ENCODE measurements at places on chromosomes 6 and 20.
A peak's percentile ranks its signal among the peaks of the same experiment; 100 is the strongest.

DNA sequence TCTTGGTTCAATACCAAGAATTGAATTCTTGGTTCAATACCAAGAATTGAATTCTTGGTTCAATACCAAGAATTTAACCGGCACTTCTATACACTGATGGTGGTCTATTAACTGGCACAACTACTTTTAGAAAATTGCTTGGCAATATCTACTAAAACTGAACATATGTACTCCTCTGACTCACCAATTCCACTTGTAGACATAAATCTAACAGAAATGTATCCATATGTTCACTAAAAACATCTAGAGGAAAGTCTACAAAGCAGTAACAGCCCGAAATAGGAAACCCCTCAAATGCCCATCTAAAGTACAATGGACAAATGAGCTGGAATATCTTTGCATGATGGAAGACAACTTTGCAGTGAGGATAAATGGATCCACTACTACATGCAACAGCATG lies 71.9 kb downstream of the KIF16B start:
- DNase-seq, result no peak

- no peak for DNase-seq
These were observed 15.8 kb downstream of the MAN1A1 start for GRCh38 chr6:119333707-119334295.

- no peak for DNase-seq
These were observed 69.1 kb downstream of the FIG4 start for GRCh38 chr6:109760208-109760607.

DNA sequence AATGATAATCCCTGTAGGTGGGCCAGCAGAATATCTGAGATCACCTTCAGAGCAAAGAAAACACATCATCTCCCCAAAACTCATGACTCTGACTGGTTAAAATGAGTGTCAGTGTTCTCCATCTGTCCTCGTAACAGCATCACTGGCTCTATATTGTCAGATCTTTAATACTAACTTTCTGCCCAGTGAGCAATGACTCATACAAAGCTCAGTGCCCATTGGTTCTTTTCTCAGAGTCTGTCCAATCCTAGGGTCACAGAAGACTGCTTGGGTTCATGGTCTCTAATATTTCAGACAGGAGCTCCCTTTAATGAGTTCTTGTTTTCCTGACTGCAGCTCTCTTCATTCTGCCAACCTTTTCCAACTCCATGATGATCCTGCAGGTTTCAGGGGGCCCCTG lies 36.4 kb downstream of the HLA-DPB1 start:
- no peak for DNase-seq

DNA sequence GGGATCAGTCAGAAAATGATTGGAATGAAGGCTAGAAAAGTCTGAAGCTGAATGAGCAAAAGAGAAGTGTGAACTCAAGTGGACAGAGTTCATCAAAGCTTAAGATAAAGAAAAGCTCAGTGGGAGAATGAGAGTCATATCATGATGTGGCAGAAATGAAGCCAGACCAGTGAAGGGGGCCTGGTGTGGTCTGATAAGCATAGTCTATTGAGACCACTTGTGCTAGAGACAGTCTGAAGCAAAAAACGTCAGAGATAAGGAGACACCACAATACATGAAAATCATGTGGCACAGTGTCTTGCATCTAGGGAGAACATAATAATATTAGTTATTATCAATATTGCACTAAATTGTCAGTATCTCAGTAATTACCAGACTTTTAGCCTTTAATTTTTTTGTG lies 601.5 kb downstream of the UTRN start:
- DNase-seq, result no peak

DNA sequence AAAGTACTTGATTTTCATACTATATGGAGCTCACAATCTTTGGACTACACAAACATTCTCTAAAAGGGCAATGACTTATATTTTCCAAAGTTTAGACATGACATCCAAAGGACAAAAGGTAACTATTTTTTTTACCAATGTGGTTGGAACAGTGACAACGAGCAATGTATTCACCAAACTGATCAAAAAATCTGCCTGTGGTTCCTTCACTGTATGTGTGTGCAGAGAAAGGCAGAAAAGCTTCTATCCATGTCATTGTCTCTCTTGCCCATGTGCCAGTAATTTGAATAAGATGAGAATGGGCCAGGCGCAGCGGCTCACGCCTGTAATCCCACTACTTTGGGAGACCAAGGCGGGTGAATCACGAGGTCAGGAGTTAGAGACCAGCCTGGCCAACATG lies 25.5 kb downstream of the MCUR1 start:
- DNase-seq, result no peak

DNA sequence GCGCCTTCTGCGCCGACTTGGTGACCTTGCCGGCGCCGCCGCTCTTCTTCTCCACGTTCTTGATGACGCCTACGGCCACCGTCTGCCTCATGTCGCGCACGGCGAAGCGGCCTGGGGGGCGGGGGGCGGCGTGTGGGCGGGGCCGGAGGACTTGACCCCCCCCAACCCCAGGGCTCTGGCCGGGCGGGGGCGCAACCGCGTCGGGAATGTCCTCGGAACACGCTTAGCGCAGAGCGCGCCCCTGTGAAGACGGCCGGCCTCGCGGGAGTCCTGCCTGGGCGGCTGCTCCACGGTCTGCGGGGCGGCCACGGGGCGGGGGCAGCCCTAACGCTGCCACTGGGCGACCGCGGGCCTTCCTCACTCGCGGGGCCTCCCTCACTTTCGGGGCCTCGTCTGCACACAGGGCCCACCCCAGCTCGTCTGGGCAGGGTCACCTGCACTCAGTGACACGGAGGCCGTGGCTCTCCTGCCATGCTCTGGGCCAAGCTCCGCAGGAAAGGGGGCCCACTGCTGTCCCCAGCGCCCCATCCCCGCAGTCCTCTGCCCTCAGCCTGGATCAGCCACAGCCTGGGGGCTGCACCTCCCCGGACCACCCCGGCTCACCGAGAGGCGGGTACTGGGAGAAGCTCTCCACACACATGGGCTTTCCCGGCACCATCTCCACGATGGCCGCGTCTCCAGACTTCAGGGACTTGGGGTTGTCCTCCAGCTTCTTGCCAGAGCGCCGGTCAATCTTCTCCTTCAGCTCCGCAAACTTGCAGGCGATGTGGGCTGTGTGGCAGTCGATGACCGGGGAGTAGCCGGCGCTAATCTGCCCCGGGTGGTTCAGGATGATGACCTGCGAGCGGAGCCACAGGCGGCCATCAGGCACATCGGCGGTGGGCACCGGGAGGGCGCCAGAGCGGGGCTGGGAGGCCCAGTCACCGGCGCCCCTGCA lies 10.3 kb downstream of the EEF1A2 start:
- no peak for DNase-seq

- DNase-seq, result no peak
These were observed 42.3 kb upstream of the NR2E1 start for GRCh38 chr6:108123481-108123929.

- DNase-seq, result no peak
These were observed 38.0 kb downstream of the PHIP start for GRCh38 chr6:79040083-79040482.

GRCh38 chr6:83068616-83069015 lies 1.1 kb downstream of the DOP1A start:
- no peak for DNase-seq

DNA sequence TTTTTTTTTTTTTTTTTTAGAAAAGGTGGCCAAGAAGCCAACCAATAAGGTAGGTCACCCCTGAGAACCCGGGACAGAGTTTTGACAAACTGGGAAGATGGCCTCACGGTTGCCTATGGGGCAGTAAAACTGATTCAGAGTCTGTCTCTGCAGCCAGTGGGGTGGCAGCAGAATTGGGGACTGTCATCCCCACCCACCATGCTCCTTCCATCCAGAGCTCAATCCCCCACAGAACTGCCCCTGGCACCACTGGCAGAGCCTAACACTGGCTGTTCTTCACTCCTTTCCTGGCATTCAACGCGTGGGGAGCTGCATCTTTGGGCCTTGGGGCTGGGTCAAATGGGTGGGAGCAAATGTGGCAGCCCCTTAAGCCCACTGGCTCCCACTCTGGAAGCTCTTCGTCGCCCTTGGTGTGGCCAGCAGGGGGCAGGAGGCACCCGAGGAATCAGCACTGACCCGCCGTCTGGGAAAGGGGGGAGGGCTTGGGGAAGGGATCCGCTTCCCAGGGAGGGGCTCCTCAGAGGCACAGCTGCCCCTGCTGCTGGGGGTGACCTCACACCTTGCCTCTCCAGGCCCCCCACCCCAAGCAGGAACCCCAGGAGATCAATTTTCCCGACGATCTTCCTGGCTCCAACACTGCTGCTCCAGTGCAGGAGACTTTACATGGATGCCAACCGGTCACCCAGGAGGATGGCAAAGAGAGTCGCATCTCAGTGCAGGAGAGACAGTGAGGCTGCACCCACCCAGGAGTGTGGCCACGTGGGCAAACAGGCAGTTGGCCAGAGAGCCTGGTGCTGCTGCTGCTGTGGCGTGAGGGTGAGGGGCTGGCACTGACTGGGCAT lies 10.4 kb downstream of the CD40 start:
- DNase-seq, result no peak

- no peak for DNase-seq
These were observed 14.3 kb upstream of the CDH22 start for GRCh38 chr20:46322641-46323040.

GRCh38 chr20:25021336-25021735 lies 28.8 kb upstream of the APMAP start:
- no peak for DNase-seq

GRCh38 chr6:138115877-138116660 lies 8.8 kb upstream of the PERP start:
- DNase-seq, result peak; percentile 28

DNA sequence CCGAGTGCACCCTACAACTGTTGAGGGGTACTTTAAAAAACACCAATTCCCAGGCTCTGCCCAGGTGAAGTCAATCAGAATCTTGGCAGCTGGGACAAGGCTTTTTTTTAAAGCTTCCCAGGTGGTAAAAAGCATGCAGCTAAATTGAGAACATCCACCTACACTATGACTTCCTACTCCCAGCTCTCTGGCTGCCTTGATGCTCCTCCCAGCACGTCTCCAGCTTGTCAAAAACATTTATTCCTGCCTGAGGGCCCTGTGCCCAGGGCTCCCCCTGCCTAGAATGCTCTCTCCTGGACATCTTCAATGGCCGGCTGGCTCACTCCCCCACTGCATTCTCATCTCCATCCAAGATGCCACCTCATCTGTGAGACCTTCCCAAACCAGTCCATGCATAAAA lies 9.9 kb downstream of the ZBTB24 start:
- DNase-seq, result no peak

- DNase-seq, result no peak
These were observed 247.8 kb downstream of the CD83 start for GRCh38 chr6:14365393-14365792.

DNA sequence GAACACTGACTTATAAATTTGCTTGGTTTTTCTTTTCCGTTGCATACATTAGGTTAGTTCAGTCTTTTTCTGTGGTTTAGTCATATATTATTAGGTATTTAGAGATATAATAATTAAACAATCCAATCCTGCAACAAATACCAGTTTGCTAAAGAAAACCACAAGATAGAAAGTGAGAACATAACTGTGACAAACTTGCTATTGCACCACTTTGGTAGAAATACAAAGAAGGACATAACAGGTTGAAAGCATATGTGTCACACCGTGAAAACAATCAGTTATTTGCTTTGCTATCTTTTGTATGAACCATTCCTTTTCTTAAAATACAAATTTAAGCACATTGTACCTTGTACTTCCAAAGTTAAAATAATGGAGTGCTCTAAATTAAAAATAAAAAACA lies 42.0 kb upstream of the KCNQ5 start:
- DNase-seq, result no peak

DNA sequence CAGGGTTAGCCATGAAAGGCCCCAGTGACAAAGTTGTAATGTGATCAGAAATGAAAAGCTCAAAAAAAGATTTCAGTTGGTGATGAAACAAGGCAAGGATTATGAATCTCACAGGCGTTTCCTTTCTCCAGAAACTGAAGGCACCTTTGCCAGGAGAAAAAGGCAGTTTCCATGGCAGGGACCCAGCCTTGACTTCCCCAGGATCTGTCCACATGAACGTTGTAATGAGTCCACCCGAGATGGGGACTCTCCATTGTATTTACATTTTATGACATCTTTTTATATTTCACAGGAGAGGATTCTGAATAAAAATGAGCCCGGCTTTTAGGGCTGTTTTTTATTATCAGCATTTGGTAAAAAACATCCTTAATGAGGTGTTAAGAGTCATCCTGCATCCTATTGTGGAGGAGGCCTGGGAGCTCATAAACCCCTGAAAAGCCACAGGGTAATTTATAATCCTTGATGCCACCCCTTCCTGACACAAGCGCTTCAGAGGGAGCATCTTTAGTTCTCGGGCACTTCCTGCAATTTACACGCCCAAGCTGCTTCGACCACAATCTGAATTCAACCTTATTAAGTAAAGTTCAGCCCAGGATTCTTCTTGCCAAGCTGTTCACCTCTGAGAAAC lies 74.1 kb upstream of the SALL4 start:
- no peak for DNase-seq

- DNase-seq, result no peak
These were observed at the start of gene MYL9 for GRCh38 chr20:36541227-36541767. Gene MYL9, plus strand, starts transcription at chr20:36541519. Its CDS starts 3,366 bp downstream, at chr20:36544885.

DNA sequence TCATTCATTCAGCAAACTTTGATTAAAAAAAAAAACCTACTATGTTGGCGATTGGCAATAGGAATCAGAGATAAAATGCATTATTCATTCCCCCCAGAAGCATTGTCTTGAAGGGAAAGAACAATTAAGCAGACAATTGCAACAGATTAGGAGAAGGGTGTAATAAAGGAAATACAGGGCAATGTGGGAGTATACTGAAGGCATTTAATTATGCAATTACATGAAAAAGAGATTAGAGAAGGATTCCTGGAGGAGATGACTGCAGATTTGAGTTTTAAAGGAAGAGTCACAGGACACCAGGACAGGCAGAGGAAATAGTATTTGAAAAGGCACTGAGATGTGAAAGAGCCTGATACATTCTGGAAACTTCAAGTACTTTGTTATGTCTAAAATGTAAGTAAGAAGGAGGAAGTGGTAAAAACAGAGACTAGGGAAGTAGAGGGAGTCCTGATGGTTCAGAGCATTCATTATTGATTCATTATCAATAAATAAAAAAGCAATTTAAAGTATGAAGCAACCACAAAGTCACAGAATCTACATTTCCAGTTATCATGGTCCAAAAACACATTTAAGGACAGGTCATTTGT lies 43.7 kb downstream of the THEMIS start:
- no peak for DNase-seq

GRCh38 chr6:34912715-34913464 lies 23.8 kb downstream of the ANKS1A start:
- DNase-seq, result no peak

Data from activated CD8-positive, alpha-beta memory T cell treated with anti-CD3 and anti-CD28 coated beads, Interleukin-2, amount 50 U/mL, for 4 hours (primary cell).